ENCODE measurements at places on chromosomes 1 and 21.
A peak's percentile ranks its signal among the peaks of the same experiment; 100 is the strongest.

DNA sequence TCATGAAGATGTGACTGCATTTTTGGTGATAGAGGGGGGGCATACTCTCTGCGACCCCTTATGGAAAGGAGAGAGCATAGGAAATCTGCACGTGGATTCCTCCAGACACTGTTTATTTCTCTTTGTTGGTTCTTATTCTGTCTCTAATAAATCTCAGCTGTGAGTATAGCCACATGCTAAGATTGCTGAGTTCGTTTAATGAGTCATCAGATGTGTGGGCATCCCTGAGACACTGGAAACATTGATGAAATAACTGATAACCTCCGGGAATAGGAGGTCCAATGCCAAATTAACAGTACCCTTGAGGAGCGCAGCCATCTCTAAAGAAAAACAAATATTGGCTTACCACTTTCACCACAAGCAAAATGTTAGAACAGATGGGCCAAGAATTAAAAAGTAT lies 880.2 kb upstream of the NEGR1 start:
- no peak for DNase-seq

DNA sequence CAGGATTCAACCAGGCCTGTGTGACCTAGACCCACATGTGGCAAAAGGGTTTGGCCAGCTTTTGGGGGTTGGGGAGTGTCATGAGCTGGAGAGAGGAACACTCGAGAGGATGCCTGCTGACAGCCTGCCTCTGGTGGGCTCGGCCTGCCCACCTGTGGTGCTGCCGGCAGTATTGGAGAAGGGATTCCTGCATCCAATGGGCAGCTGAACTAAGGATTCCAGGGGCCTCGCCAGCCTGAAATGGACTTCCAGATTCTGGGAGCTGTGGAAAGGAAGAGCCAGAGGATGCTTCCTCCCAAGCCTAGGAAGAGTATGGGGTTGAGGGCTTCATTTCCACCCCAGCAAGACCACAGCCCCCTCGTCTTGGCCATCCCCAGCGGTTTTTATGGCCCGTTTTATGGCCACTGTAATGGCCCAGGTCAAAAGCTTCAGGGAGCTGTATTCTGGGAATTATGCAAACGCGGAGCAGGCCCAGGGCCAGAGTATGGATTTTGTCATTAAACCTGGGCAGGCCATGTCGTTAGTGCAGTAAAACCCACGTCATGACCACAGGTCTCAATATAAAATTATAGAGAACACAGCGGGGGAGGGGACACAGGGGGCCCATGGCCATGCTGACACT lies 63.6 kb downstream of the TMEM53 start:
- DNase-seq, result no peak

DNA sequence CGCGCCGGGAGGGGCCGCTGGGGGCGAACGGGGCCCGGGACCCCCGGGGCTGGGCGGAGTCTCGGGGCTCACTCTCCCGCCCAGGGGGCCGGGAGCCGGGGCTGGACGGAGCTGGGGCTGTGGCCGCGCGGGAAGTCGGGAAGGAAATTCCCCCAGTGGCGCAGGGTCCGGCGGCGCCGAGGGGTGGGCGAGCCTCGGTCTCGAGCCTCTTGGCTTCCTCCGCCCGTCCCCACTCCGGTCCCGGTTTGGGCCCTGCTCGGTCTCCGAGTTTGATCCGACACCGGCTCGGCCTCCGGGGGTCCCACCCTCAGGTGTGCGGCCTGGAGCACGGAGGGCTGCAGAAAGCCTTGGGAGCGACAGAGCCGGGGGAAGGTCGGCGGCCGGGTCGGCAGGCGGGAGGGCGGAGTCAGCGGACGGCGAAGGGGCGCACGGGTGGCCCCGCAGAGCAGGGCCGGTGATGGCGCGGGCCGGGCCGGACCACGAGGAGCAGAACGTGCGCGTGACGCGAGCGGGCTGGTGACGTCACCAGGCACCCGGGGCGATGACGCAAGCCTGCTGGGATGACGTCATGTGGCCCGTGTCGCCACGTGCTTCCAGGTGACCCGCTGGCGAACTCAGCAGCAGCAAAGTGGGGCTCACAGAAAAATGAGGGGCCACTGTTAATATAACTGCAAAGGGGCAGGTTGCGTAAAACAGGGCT lies 610 bp upstream of the HES4 start:
- DNase-seq, result peak; percentile 80

DNA sequence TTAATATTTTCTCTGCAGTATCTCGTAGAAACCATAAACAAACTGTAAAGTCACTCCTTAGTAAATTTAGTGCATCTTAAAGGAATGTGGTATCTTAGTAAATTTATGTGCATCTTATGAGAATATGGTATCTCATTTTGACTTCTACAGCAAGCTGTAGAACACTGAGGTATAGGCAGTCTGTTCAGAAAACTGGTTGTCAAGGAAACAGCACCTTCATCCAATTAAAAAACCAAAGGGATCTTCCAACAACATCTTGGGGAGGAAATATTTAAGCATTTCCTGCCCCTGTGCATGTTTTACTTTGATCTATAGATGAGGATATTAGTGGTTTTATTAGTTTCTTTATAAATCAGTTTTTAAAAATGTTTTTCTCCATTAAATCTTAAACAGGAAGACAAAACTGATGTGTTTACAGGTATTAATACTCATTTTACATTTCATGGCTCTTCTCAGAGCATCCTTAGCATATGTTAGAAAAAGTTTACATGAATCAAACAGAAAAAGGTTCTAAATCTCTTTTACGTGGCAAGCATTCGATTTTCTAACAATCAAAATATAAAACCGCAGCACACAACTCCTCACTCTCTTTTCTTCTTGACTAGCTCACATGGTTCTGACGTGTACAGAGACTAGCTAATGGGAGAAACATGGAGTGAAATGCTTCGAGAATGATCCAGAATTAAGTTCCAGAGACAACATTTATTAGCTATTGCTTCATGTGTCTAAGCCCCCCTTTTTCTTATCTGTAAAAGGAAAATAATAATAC lies 668.8 kb downstream of the PTPRC start:
- DNase-seq, result no peak

DNA sequence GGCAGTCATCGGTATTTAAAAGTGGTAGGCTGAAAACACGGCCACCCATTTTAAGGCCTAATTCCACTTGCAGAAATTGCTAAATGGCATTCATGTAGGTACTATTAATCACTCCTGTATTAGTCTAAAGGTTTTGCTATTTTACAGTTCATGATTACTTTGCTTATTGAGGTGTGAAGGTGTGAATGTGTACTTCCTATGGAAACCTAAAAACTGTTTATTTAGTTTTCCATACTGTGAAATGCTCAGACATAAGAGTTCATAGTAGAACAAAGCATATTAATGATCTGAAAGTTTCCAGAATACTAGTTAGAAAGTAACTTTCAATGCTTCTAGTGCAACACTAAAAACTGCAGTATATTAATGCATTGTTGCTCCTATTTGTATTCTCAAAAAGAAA lies 69.8 kb downstream of the ITGB3BP start:
- no peak for DNase-seq

DNA sequence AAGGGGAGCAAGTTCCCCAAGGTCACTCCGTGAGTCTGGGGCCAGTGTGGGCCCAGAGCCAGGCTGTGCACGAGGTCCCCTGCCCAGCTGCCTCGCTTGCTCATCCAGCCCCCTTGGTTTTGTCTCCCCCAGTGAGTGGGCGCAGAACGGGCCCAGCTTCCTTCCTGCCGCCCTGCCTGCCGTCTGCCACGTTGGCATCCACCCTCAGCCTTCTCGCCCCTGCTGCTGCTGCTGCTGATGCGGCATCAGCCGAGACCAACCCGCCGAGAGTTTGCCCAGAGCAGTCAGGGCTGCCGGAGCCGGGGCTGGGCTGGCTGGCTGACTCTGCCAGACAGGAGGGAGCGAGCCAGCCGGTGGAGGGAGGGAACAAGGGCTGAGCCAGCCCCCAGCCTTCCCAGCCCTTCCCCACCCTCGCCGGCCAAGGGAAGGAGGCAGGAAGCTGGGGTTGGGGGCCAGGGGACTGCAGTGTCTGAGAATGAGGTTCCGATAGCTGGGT lies 31.4 kb upstream of the WASF2 start:
- peak; percentile 70 for DNase-seq

DNA sequence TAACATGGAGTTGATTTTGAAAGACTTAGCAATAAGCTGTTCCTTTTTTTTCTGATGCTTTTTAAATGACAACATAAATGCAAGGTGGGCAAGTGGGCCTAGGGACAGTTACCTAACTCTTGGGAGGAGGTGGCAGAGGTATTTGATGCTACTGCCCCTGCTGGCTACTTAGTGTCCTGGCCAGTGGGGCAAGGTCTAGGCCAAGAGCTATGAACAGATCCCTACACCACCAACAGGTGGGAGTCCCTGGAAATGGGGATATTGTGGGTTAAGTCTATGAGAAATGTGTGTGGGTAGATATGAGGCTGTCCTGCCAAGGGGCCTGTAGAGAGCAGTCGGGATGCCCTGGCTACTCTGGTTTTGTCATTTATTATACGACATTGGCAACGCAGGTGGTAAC lies 31.3 kb upstream of the B3GALT5 start:
- no peak for DNase-seq

DNA sequence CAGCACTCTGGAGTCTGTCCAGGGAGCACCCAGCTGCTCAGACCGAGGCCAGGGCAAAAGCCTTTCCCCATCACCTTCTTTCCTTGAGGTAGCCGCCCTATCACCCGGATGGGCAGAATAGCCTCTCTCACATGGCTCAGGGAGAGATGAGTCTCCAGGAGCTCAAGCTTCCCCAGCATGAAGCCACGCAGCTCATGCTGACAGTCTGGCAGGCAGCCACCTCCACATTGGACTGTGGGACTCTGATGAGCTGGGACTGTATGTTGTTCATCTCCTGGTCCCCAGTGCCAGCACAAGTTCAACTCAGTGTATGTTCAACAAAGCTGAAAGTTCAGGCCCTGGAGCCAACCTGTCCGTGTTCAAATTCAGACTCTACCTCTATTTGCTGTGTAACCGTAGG lies 75.2 kb upstream of the ZC3H12A start:
- no peak for DNase-seq

GRCh38 chr1:27103498-27103897 lies 51.4 kb downstream of the SLC9A1 start:
- DNase-seq, result no peak

DNA sequence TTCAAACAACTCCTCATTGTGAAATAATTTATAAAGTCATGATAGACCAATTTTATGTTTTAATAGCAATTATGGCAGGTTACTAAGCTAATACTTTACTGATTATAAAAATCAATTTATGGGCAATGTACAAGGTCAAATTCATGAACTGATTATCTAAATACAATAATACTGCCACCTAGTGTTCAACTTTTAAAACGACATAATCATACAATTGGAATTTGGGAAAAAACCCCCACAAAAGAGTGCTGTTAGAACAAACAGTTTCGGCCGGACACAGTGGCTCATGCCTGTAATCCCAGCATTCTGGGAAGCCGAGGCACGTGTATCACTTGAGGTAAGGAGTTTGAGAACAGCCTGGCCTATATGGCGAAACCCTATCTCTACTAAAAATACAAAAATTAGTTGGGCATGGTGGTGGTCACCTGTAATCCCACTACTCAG lies 14.0 kb downstream of the GTF2B start:
- no peak for DNase-seq

- DNase-seq, result no peak
Measured at GRCh38 chr1:156797212-156797871, 19.3 kb downstream of the SH2D2A start.
